Astrocyte of the spinal cord (primary cell): ENCODE measurements at places on chromosomes 3 and 15.

DNA sequence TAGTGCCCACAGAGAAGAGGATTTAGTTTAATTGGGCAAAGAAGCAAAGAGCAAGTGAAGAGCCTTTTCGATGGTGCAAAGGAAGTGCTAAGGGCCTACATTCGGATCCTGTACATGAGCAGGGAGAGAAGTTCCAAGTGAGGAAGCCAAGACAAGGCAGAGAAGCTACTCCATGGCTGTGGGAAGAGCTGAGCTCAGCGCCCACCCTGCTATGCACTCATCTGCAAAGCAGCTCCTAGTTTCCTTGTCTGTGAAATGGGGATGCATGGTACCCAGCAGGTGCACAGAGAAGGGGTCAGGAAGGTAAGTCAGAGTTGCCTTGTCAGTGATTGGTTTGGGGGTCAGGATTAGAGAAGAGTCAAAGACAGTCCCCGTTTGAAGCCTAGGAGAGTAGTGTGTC, 126.5 kb downstream of the PDE8A start:
- no peak for DNase-seq

- DNase-seq = no peak
These were observed 24.0 kb downstream of the COPS2 start for GRCh38 chr15:49131403-49131802.

DNA sequence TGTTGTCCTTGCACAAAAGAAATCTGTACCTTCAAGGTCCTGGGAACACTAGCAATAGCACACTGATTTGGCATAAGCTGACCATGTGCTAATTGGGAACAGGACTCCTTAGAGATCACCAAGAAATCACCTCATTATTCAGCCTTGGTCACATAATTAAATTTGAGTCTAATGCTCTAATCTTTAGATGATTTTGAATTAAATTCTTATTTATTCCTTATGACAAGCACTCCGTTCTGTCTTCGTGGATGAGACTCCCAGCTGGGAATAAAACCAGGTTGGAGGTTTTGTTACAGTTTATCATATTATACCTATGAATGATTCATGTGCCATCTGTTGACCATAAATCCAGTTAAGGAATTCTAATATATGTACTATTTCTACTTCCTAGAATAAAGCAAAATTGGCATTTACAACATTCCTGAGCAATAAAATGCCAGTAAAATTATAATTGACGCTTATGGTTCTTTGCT, 162.2 kb downstream of the MYRIP start:
- no peak for DNase-seq

DNA sequence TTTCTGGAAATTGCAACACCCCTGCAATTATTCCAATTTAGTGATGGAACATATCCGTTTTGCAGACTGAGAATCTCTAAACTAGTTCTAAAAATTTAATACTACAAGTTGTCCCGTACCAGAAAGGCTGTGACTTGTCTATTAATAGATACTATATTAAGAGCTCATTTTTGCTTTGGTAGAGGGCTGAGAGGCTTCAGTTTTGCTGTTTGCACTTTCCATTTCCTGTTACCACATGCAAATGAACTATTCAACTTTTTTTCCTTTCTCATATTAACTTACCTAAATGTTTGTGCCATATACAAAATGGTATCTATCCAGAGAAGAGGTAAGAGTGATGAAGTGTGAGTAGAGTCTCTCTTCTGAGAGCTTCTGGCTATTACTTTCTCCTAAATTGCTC, 101.5 kb upstream of the CRBN start:
- no peak for DNase-seq

DNA sequence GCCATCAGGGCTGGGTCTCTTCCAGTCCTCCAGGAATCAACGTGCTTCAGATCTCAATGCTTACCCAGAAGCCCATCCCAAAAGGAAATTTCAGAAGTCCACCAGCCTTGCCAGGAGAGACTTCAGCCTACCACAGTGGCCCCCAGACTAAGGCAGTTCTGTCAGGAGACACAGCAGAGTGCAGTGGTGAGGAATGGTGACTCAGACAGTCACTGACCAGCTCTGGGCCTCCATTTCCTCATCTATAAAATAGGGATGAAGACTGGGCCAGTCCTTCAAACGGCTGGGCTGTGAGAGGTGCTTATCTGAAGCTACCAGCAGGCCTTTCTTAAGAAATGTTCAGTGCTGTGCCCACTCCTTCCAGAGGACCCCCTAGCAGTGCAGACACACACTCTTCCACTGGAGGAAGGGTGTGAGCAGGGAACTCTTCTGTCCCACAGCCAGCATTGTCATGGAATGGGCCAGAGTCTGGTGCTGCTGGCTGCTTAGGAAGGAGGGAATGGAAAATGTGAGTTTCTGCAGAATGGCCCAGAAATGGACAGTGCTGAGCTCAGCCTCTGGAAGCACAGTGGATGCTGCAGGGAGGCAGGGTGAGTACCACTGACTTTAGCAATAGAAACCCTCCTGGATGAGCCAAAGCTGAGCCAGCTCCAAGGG, 41.6 kb upstream of the DUSP7 start:
- no peak for DNase-seq

DNA sequence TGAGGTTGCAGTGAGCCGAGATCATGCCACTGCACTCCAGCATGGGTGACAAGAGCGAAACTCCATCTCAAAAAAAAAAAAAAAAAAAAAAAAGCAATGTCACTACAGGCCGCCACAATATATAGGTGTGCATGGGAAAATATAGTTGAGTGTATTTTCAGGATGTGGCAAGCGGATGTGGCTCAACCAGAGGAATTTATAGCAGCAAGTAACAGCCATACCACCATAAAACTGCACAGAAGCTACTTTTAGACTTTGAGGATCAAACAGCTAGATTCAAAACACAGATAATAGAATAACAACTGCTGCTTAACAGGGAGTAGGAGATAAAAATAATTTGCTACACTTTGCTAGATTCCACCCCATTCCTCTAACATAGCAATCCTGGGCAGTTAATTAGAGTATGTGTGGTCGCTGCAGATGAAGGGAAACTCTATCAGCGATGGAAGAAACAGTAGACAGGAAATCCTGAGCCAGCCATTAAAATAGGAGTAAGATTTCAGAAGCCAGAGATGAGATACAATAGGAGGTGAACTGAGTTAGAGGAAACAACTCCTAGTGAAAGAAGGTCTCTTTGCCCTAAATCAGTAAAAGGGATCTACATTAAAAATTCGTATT, 318.7 kb upstream of the STT3B start:
- no peak for DNase-seq

GRCh38 chr3:62835554-62836236, 39.5 kb downstream of the CADPS start:
- DNase-seq = no peak

DNA sequence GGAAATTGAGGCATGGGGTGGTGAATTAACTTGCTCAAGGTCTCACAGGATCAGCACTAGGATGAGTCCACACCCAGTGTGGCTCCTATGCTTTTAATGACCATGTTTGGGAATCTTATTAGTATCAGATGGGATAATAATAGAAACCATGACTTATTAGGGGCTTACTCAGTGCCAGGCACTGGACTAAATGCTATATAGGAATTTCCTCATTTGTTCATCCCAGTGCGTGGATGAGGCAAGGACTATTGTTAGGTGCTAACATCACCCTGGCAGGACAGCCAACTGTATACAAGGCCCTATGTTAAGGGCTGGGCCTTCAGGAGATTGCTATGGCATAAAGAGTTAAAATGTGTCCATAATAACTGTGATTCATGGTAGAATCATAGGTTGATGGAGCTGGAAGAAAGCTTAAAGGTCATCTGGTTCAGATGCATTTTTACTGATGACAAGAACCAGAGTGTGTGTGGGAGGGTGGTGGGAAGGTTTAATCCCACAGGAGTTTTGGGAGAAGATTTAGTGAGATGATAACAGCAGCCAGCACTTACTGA, 4.7 kb upstream of the FEM1B start:
- no peak for DNase-seq

DNA sequence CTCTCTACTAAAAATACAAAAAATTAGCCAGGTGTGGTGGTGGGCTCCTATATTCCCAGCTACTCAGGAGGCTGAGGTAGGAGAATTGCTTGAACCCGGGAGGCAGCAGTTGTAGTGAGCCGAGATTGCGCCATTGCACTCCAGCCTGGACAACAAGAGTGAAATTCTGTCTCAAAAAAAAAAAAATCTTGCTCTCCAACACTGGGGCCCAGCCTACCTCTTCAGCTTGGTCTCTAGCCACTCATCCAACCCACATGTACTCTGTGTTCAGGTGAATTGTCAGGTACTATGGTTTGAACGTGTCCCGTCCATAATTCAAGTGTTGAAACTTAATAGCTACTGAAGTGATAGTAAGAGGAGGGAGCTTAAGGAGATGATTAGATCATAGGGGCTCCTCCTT, 22.4 kb upstream of the RAB7A start:
- DNase-seq = no peak

GRCh38 chr15:70099967-70100473, 2.3 kb upstream of the TLE3 start:
- no peak for DNase-seq

DNA sequence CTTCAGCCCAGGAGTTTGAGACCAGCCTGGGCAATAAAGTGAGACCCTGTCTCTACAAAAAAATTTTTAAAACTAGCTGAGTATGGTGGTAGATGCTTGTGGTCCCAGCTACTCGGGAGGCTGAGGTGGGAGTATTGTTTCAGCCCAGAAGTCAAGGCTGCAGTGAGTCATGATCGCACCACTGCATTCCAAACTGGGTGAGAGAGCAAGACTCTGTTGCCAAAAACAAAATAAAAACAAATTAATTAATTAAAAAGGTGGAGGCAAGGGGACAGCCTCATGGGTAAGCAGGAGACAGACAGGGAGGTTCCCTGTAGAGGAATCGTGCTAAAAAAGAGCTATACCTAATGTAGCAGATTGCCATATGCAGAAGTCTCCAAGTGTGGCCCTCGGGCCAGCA, 12.6 kb downstream of the HAPLN3 start:
- DNase-seq = peak; percentile 67

DNA sequence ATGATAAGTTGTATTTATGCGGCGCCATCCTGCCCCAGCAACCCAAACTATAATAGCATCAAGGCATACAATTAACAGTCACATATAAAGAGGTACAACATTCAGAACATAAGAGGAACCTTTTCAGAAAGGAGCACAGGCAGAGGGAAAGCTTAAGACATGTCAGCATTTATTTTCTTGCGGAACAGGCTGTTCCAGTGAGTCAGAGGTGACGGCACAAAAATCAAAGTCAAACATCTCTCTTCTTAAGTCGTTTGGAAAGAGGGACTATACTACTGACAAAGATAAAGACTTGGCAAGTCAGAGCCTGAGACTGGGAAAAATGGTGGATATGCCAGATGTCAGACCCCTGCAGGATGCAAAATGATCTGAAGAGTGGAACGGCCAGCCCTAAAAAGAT, 128.4 kb downstream of the CTNNB1 start:
- peak; percentile 75 for DNase-seq

DNA sequence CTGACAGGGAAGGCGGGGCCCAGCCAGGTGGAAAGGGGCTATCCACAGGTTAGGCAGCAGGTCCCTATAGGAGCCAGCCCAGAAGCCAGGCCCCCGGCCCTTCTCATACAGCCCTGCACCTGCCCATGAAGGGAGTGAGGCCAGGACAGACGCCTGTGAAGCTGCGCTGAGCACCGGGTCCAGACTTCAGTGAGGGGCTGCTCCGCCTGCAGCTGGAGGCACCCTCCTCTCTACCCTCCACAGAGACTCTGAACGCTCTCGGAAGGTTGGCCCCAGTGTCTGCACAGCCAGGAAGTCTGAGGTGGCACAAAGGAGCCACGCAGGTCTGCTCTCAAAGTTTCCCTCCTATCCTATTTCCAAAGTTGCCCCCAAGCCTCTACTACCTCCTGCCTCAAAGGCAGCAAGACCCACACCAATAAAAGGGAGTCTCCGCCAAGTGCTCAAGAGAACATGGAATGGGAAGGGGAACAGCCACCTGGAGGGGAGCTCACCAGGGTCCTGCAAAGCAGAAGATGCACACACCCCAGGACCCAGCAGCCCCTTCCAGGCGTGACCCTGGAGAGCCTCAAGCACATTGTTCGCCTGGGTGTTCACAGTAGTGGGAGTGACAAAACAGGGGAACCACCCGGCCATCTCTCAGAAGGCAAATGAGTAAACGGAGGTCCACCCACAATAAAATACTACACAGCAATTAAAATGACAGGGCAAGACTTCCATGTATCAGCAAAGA, 19.5 kb downstream of the XXYLT1 start:
- no peak for DNase-seq

- DNase-seq = no peak
These were observed 44.1 kb downstream of the RARB start for GRCh38 chr3:25472153-25472552.

- no peak for DNase-seq
These were observed 21.9 kb downstream of the MKRN2 start for GRCh38 chr3:12578742-12579141.

GRCh38 chr3:32449691-32450090, 53.0 kb downstream of the CMTM6 start:
- DNase-seq = no peak

- DNase-seq = no peak
These were observed 153.8 kb upstream of the RAP2B start for GRCh38 chr3:153008226-153008625.
